ENCODE measurements at places on chromosomes 11 and 22.
A peak's percentile ranks its signal among the peaks of the same experiment; 100 is the strongest.

- DNase-seq, result no peak
- no peak overlapping the region for H3K4me3 ChIP-seq
- peaks cover 3% of the 10 kb centered on the region for H3K4me1 ChIP-seq
- H3K27ac ChIP-seq, result no peak overlapping the region
These were observed 49.3 kb downstream of the LRFN4 start for GRCh38 chr11:66906061-66906733.

DNA sequence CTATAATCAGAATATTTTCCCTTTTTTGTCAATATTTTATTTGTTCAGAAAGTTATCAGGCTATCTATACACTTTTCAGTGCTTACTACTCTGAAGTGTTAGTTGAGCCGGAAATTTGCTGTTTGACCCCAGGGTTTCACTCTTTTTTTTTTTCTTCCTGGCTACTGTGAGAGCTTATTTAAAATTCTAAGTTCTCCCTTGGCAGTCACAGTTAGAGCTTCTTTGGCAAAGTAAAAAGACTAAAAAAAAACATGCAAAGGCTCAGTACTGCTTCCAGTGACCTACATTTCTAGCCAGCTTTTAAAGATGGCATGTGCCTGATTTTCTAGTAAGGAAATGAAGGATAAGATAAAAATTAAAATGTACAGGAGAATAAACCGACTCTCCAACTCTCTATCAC, 48.4 kb downstream of the ELP4 start:
- no peaks in the 10 kb centered on the region for H3K36me3 ChIP-seq
- H3K4me3 ChIP-seq, result no peak overlapping the region
- H3K4me1 ChIP-seq, result no peaks in the 10 kb centered on the region
- DNase-seq, result no peak
- H3K27me3 ChIP-seq, result no peaks in the 10 kb centered on the region

GRCh38 chr11:130070846-130071200, 1.1 kb downstream of the APLP2 start:
- peaks cover 6% of the 10 kb centered on the region for H3K4me1 ChIP-seq
- peak overlapping the region; percentile 53 for H3K27ac ChIP-seq
- H3K27me3 ChIP-seq, result peaks cover 12% of the 10 kb centered on the region

GRCh38 chr11:97965849-97966646, 1054.7 kb upstream of the CNTN5 start:
- H3K36me3 ChIP-seq, result no peaks in the 10 kb centered on the region
- H3K4me3 ChIP-seq, result no peak overlapping the region
- H3K27ac ChIP-seq, result no peak overlapping the region
- DNase-seq, result no peak

DNA sequence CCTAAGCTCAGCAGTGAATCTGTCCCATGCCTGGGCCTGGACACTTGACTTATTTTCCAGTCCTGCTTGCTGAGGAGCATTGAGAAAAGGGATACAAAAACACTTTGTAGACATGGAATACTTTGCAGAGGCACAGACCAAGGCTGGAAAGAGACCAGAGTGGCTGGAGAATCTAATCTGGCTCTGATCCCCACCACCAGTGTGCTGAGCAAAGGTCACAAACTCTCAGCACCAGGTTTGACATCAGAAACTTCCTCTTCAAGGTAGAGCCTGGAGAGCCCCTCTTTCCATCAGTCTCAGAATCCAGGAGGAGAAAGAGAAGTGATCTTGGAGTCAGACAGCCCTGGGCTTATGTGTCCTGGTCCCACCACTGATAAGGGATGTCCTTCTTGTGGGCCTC, 53.5 kb downstream of the ISX start:
- H3K36me3 ChIP-seq, result no peaks in the 10 kb centered on the region
- no peak overlapping the region for H3K4me3 ChIP-seq
- H3K4me1 ChIP-seq, result no peaks in the 10 kb centered on the region

DNA sequence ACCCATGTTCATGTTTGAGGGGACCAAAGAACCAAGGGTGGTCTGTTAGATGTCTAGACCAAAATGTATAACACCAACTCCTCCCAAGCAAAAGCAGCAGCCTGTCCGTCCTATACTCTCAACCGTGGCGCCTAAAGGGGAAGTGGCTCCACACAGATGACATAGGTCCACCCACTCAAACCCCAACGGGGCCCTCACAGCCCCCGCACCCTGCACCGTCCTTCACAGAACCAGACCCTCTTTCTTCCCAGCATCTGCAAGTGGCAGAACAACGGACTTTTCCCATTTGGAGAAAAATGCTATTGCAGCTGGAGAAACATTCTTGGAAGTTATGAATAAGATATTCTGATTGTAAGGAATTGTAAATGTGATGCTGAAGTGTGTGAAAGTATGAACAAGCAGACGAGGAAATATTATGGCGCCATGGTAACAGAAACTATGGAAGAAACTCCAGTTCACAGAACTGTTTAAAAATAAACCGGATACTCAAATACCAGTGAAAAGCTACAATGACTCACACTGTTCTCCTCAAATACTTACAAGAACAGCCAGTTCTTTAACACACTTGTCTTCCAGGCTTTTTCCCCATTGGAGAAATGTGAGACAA, 76.5 kb upstream of the ARFGAP3 start:
- H3K27me3 ChIP-seq, result no peaks in the 10 kb centered on the region
- no peaks in the 10 kb centered on the region for H3K4me1 ChIP-seq
- no peak for DNase-seq
- no peaks in the 10 kb centered on the region for H3K36me3 ChIP-seq
- no peak overlapping the region for H3K4me3 ChIP-seq

DNA sequence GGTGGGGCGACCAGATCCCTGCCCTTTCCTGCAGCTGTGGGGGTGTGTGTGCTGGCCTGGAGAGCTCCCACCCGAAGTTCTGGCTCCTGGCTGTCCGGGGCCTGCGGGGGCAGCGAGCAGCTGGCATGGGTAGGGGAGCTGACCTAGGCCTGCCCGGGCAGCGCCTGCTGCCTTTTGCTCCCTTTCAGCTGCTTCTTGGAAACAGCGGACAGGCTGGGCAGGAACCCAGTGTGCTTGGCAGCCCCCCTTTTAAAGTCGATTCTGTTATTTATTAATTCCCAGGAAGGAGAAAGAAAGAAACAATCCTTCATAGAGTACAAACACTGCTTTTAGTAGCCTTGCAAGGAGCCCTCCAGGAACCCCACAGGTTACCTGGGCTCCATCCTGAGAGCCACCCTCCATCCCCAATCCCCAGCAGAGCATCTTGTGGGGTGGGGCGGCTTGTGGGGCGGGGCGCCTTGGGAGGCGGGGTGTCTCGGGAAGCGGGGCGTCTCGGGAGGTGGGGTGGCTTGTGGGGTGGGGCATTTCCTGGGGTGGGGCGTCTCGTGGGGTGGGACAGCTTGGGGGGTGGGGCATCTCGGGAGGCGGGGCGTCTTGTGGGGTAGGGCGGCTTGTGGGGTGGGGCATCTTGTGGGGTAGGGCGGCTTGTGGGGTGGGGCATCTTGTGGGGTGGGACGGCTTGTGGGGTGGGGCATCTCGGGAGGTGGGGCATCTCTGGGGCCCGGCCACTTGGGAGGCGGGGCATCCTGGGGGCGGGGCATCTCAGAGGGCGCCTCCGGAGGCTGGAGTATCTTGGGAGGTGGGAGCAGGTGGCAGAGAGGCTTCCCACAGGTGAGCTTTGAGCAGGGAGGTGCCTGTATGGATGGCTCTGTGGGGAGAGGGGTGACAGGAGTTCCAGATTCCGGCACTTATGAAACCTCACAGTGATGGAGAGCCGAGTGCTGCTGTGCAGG, 7.0 kb downstream of the CD81 start:
- no peak overlapping the region for H3K4me3 ChIP-seq
- H3K27ac ChIP-seq, result peak overlapping the region; percentile 88
- H3K27me3 ChIP-seq, result no peaks in the 10 kb centered on the region
- peaks cover 57% of the 10 kb centered on the region for H3K4me1 ChIP-seq
- no peak for DNase-seq

GRCh38 chr11:17883946-17884345, 128.9 kb downstream of the SERGEF start:
- peaks cover 11% of the 10 kb centered on the region for H3K4me1 ChIP-seq
- no peak overlapping the region for H3K4me3 ChIP-seq
- H3K27ac ChIP-seq, result no peak overlapping the region
- no peaks in the 10 kb centered on the region for H3K27me3 ChIP-seq
- H3K36me3 ChIP-seq, result no peaks in the 10 kb centered on the region
- DNase-seq, result no peak

DNA sequence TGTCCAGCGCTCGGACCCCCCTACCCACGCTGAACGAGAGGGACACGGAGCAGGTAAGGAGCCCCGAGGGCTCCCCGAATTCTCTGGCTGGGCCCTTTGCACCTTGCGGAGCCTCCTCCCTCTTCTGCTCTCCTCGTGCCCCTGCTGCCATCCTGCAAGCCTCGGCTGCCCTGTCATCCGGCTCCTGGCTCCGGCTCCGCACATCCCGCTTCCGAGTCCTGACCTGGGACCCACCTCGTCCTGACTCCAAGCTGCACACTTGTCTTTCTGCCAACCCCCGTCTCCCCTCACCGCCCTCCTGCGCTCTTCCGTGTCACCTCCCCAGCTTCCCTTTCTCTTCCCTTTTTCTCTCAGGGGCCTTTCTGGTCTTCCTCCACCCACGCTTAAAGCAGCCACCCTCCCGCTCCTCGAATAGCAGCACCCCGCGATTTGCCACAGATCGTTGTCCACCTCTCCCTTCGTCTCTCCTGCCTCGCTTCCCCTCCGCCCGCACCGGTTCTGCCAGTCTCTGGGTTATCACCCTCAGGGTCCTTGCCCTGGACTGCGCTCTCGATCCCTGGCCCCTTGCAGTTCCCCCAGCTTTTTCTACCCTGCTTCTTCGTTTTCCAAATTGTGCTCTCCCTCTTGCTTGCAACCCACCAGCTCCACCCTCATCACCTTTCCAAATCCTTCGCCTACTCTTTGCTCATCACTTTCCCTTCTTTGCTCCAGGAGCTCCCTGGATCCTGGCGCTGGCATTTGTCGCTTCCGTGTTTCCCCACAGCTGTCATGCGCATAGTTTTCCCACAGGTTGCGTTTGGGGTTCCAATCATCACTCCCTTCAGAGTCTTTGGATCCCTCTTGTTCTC, 822 bp downstream of the MARK2 start:
- peak overlapping the region; percentile 86 for H3K4me3 ChIP-seq
- peak; percentile 47 for DNase-seq

DNA sequence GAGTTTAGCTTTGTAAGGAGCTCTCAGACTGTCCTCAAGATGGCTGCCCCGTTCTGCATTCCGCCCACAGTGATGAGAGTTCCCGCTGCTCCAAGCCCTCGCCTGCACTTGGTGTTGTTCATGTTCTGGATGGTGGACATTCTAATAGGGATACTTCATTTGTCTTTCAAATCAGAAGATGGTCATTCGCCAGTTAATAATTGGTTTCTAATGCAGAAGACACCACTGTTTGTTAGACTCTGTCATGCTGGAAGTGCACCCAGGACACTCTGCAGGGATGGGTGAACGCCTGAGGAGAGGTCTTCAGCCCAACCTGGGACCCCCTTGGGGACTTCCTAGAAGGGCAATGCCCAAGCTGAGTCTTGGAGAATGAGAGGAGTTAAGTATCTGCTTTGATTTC, 836.4 kb downstream of the TBC1D22A start:
- H3K4me3 ChIP-seq, result no peak overlapping the region
- DNase-seq, result no peak
- H3K36me3 ChIP-seq, result no peaks in the 10 kb centered on the region
- H3K4me1 ChIP-seq, result no peaks in the 10 kb centered on the region
- no peak overlapping the region for H3K27ac ChIP-seq

GRCh38 chr11:62770778-62771143, 435 bp upstream of the TAF6L start:
- no peak for DNase-seq
- peak overlapping the region; percentile 84 for H3K27ac ChIP-seq
- no peaks in the 10 kb centered on the region for H3K27me3 ChIP-seq

DNA sequence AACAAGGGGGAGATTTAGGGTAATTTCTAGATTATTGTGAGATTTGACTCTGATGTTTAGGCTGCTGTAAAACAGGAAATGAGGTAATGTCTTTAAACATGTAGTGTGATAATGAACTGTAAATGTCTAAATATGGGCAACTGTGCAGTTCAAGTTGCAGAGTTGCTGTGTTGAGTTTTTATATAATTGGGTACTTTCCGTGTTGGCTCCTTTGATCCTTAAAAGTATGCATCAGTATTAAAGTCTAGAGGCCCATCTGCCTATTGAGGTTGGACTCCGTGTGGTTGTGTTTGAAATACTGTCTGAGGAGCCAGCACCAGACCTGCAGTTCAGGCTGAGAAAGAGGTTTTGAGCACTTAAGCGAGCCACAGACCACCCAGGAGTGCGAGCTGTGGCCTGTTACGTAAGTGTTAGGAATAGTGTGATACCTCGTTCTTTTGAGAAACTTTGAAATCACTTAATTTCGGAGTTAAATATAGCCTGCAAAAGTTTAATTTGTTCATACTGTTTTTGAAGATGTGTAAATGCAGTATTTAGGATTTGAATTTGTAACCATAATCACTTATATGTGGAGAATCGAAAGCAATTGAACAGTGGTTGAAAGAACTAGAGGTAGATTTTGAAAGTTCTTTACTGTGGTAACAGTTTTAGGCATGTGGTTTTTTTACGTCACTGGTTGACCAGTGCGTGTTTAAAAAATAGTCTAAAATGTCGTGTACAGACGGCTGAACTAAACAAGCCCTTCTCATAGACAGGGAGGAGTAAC, 9.0 kb downstream of the FAM118A start:
- H3K4me3 ChIP-seq, result peak overlapping the region; percentile 14
- H3K27ac ChIP-seq, result peak overlapping the region; percentile 92
- peak; percentile 79 for DNase-seq
- H3K4me1 ChIP-seq, result peaks cover 45% of the 10 kb centered on the region

GRCh38 chr11:10955616-10956015, 97.8 kb upstream of the ZBED5 start:
- no peaks in the 10 kb centered on the region for H3K36me3 ChIP-seq
- H3K27ac ChIP-seq, result no peak overlapping the region
- no peak for DNase-seq
- H3K4me3 ChIP-seq, result no peak overlapping the region

DNA sequence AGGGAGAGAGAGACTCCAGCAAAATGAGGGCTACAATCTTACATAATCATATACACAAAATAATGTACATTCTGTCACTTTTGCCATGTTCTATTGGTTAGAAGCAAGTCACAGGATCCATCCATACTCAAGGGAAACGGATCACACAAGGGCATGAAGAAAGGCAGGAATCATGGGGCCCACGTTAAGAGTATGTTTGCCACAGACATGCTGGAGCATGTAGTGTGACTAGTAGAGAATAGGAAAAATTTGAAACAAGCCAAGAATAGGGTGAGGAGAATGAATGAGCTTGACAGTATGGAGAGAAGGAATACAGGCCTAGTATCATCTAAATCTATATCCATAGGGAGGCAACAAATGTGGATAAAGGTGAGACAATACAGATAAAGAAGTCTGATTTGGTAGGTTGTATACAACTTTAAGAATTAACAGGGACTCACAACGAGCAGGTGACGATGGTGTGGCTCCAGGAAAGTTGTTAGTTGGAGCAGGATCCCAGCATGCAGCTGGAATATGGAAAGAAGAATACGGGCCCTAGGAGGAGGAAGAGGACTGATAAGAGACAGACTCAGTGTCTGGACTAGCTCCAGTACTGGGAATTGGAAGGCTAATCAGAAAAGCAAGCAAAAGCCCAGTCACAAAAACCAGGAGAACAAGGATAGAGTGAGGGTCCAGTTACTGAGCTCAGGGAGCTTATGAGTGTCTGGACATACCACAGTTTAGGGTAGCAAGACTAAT, 301.7 kb upstream of the PITPNB start:
- DNase-seq, result no peak
- H3K4me3 ChIP-seq, result no peak overlapping the region
- H3K36me3 ChIP-seq, result no peaks in the 10 kb centered on the region
- no peaks in the 10 kb centered on the region for H3K4me1 ChIP-seq
- no peaks in the 10 kb centered on the region for H3K27me3 ChIP-seq

- no peak for DNase-seq
- no peak overlapping the region for H3K4me3 ChIP-seq
- peaks cover 9% of the 10 kb centered on the region for H3K4me1 ChIP-seq
- no peaks in the 10 kb centered on the region for H3K36me3 ChIP-seq
- H3K27ac ChIP-seq, result no peak overlapping the region
These were observed 18.8 kb downstream of the MYEOV start for GRCh38 chr11:69312453-69313404.
